ENCODE measurements at places on chromosomes 3 and 15.

DNA sequence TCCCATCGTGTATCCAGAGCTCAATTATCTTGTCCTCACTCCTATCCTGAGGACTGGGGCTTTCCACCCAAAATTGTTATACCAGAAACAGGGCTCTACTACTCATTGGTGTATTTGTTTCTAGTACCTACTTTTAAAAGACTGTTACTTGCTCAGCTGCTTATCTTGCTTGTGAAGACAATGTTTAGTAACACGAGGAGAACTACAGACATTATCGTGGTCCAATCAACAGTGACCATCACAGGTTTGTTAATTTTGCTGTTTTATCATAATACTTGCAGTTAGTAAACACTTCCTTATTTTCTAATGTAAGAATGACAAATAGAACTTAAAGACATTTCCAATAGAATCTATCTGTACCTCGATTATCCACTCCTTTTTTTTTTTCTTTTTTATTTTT, 13.5 kb downstream of the LRCH3 start:
- DNase-seq: no peak

- DNase-seq: no peak
These were observed 80.3 kb upstream of the FLNB start for GRCh38 chr3:57927916-57928315.

DNA sequence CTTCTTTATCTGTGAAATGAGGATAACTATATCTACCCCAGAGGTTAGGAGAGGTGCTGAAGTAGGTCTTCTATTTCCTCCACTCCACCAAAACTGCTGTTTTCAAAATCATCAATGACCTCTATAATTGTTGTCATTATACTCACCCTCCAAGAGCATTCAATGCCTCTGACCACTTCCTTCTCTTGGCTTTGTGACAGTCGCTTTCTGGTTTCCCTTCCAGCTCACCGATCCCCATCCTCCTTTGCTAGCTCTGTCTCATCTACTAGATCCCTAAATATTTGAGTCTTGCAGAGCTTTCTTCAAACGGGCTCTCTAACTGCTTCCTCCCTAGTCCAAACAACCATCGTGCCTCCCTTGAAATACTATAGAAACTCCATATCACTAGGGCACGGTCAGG, 153.5 kb downstream of the RPLP1 start:
- DNase-seq: no peak

GRCh38 chr3:66989860-66990696, 8.0 kb upstream of the KBTBD8 start:
- peak; percentile 1 for DNase-seq

DNA sequence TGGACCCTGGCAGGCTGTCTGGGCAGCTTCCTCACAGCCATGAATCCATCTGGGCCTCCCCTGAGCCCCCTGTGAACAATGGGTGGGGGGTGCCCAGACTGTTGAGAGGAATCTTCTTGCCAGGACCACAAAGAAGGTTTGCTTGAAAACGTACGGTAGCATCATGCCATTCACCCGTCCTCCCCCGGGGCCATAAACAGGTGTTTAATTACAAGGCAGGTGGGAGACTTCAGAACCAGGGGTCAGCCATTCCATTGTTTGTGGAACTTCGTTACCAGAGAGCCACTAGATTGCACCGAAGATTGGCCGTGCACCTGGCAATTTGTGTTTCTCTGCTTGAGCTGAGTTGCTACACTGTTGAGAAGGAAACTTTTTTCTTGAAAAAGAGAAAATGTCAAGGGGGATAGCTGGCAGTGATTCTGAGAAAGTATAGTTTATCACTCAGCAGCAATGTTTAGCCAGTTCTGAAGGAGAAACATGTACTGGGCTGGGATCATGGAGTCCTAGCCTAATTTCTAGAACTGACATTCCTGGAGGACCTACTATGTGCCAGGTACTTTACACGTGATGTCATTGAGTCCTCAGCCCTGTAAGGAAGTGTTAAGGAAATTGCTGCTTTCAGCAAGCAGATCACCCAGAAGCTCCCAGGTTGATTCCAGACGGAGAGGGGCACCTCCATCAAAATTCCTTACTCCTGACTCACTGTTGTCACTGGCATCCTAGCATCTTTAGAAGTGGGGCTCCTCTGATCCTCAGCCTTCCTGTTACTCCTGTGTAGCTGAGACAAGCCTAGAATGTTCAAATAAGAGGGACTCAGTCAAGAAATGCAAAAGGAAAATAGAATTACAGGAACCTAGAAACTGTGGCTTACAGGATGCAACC, 103.8 kb upstream of the UBE2E1 start:
- peak; percentile 38 for DNase-seq

GRCh38 chr3:117442566-117442965, 733.0 kb downstream of the TUSC7 start:
- DNase-seq: no peak

GRCh38 chr3:10552631-10552943, 47.2 kb upstream of the ATP2B2 start:
- no peak for DNase-seq

DNA sequence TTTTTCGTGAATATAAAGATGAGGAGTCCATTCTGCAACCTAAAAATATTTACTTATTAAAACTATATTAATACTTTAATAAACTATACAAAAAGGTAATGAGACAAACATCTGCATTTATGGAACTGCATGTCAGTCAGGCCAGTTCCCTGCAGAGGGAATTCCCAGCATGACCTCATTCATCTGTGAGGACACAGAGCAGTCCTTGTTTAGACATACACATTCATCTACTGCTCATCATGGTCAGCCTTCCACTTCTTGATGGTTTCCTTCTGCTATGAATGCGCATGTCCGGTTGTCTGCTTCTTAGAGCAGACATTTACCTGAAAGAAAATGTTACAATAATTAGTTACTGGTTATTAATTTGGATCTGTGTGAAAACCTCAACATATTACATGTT, 3.3 kb upstream of the ACTR8 start:
- no peak for DNase-seq

GRCh38 chr15:35349916-35350315, 196.0 kb downstream of the DPH6 start:
- DNase-seq: no peak

DNA sequence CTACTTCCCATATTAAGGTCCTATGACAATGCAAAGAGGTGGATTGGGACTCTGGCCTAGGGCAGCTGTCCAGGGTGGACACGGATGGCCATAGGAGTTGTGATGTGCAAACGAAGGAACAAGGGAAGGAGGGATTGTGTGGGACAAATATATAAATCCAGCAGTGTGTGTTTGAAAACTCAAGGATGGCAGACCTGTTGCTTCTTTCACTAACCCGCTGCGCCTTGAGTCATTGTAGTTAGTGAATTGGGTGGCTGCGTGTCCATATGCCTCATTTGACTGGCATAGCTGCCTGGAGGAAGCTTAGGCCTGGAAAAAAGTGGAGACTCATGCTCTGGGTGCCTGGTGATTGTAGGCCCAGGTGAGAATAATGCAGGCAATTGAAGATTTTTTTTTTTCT, 334.7 kb downstream of the THSD4 start:
- DNase-seq: no peak

GRCh38 chr3:53845881-53846133, 412 bp downstream of the CHDH start:
- no peak for DNase-seq

GRCh38 chr15:76177491-76178040, 117.8 kb downstream of the TMEM266 start:
- no peak for DNase-seq

DNA sequence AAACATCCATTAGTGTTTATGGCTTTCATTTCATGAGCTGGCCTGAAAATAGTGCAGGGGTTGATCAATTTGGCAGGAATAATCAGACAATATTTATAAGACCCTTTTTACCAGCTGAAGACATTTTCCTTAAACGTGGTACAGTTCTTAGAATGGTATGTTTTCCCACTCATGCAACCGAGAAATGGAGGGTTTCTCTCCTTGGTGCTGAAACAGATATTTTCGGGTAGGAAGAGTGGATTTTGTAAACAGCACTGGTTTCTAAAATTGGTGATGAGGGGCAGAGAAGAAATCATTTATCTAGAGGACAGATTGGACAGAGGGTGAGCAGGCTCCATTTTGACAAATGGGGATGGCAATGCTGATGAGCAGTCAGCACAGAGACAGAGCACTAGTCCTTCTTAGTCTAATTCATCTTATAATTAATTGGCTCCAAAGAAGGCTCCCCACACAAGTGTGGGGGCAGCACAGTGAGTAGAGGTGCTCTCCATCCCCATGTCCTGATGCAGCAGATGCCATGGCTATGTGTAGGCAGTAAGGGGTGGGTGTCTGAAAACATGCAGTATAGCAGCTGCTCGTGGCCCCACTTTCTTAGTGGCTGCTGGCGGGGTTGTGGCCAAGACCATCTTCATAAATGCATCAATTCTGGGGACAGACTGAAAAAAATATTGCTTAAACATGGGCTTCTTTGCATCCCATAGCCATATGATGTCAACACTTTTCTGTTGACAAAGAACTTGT, 18.1 kb upstream of the SLC7A14 start:
- no peak for DNase-seq

DNA sequence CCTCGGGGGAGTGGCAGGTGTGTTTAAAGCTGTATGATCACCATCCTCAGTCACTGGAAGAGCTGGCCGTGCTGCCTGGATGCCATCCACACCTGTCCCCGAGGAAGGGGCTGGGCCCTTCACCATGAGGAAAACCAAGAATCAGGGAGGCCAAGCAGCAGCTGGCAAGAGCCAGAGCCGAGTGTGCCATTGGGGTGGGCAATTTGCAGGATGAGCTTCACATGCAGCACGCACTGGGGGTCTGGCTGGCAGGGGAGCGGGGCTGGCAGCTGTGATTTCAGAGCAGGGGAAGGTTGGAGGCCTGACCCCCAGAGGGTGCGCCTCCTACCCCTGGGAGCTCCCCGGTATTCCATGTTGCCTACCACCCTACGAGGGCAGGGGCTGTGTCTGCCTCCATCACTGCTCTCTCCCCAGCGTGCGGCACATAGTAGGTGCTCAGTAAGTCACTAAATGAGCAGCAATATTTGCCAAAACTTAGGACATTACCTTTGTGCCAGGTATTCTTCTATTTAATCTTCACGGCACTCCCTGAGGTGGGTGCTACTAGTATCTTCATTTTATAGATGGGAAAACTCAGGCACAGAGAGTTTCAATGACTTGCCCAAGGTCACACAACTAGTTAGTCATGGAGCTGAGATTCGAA, 30.3 kb upstream of the IQSEC1 start:
- no peak for DNase-seq

GRCh38 chr15:34038871-34039789, at the start of gene AVEN:
AVEN (minus strand) TSS chr15:34039204; CDS start chr15:34039046, 158 bp downstream.
- DNase-seq: peak; percentile 51

DNA sequence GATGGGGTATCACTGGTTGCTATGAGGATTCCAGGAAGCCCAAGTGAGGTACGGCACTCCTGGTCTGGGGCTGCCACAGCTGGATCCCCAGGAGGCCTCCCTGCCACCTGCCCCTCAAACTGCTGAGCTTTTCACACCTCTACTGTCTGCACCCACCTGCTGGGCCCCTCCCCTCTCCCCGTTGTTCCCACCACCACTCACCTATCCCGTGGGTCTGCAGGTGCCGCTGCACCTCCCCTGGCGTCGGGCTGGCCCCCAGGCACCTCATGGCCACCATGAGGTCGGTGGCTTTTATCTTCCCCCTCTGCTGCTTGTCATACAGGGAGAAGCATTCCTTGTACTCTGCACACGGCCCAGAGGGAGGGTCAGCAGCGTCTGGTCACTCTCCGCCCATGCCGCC, 5.8 kb downstream of the CALML4 start:
- peak; percentile 8 for DNase-seq

- peak; percentile 9 for DNase-seq
These were observed 82.0 kb downstream of the TIGIT start for GRCh38 chr3:114375608-114376421.

DNA sequence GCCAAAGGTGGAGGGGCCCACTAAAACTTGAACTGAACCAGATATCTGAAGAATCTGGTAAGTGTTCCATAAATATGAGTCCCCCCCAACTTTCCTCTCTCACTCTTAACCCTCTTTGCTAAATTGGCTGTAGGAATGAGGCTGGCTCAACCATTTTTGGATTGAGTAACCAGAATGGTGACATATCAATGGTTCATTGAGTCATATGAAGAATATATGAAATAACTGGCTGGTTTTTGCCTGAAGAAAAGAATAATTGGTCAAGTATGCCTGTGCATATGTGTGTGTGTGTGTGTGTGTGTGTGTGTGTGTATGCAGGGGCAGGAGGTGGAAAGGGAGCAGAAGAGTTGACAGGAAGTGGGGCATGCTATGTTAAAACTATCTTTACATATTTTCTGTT, 472.9 kb upstream of the THBS1 start:
- DNase-seq: no peak

- no peak for DNase-seq
These were observed 393.3 kb downstream of the FEZF2 start for GRCh38 chr3:61980041-61980440.

- no peak for DNase-seq
These were observed 53.1 kb downstream of the HEG1 start for GRCh38 chr3:125002414-125003368.

- DNase-seq: no peak
These were observed 183.9 kb downstream of the TPRG1 start for GRCh38 chr3:189355481-189356201.

DNA sequence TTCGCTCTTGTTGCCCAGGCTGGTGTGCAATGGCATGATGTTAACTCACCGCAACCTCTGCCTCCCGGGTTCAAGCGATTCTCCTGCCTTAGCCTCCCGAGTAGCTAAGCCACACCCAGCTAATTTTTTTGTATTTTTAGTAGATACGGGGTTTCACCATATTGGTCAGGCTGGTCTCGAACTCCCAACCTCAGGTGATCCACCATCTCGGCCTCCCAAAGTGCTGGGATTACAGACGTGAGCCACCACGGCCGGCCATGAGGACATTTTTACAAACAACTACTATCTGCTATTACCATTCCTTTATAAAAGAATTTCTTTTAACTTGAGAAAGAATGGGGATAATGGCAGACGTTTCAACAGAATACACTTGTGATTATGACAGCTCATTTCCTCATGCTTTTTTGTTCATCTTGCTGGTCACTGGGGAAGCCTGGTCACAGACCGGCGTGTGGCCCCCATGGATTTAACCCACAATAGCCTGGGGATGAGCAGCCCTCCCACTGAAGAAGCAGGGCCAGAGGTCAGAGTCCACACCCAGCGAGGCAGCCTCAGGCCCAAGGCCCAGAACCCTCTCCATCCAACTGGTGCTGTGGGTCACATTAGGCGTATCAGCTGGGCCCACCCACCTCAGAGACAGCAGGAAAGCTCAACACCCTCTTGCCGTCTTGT, 112.0 kb downstream of the LIPC start:
- no peak for DNase-seq
